CD8-positive, alpha-beta T cell (primary cell): ENCODE measurements at places on chromosomes 13 and 19.

DNA sequence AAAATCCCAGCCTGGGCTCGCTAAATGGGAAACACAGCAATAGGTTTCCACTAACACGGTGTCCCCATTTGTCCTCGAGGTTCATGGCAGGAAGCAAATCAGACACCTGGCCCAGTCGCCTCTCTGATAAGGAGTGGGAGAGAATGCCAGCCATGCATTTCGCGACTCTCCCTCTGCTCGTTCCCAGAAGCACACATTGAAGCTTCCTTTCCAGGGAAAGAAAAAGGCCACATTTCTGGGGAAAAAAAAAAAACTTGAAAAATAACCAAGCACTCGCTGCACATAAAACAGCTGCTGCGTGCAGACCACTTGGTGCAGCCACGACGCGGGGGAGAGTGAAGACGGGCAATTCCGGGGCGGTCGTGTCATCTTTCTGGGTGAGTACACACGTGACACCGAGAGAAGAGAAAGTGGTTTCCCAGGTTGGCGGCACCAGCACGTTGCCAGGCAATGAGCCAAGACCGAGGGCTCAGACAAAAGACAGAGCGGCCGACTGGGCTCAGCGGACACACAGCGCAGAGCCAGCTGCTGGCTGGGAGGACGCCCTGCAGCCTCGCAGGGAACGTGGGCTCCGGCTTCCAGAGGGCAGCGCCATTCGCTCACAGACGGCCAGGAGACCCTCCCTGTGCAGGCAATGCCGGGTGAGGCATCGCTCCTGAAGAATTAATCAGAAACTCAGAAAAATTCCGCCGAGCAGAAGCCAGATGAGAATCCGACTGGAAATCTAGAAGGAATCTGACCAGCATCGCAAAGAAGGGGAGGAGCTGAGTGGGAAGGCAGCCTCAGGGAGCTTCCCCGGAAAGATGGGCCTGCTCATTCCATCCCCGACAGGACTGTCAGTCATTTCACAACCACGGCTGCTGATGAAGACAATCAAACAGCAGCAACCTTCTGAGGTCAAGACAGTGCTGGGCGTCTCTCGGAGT, 83.2 kb upstream of the IRS2 start:
- DNase-seq = peak; percentile 0

- no peak for DNase-seq
Measured at GRCh38 chr13:33184112-33184490, 101.5 kb downstream of the STARD13 start.

- DNase-seq = no peak
Measured at GRCh38 chr13:97621631-97622030, 187.7 kb downstream of the RAP2A start.

DNA sequence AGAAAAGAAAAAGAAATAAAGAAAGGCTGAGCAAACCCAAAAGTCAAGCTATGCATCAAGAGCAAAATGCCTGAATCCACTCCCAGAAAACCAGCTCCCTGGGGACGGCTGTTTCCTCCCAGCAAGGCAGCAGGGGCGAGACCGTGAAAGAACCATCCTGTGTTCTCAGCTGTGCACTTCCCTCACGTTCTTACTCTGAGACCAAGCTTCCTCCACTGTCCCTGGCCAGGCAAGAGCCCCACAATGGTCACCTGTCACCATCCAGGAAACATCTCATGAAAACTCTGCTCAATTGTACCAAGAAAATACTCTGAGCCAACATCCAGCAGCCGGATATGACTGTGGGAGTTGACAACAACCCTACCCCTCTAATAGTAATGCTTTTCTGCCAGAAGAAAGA, 22.9 kb downstream of the RAB20 start:
- DNase-seq = no peak

DNA sequence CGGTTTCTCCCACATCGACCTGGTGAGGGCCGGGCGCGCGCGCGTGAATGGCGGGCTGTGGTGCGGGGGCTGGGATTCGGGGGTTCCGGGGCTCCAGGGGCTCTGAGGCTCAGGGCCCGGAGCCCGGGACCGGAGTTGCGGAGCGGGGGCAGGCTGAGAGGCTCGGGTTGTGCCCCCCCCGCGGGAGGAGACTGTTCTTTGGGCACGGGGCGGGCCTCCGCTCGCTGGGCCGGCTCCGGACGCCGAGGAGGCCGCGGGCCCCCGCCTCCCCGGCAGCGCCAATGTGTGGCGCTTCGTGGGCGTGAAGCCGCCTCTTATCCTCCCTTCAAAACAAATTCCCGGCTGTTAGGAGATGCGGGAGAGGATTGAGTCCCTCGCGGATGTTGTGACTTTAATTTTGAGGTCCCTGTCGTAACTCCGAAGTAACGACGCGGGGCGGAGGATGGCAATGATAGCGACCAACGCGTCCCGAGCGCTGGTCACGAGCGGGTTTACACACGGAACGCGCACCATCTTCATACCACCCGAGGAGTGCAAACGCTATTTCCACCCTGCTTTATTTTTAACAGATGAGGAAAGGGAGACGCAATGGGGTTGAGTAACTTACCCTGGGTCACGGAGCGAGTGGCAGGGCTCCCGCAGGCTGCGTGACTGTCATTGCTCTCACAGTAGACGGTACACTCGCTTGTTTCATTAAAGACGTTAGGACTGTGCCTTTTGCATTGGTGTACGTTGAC, 536 bp downstream of the UBA2 start:
- no peak for DNase-seq

- DNase-seq = peak; percentile 23
Measured at GRCh38 chr19:41860419-41861115, 512 bp downstream of the RPS19 start.

- no peak for DNase-seq
Measured at GRCh38 chr19:58315580-58315979, 10.4 kb downstream of the ERVK3-1 start.

- no peak for DNase-seq
Measured at GRCh38 chr13:42874221-42874620, 92.8 kb downstream of the FAM216B start.

DNA sequence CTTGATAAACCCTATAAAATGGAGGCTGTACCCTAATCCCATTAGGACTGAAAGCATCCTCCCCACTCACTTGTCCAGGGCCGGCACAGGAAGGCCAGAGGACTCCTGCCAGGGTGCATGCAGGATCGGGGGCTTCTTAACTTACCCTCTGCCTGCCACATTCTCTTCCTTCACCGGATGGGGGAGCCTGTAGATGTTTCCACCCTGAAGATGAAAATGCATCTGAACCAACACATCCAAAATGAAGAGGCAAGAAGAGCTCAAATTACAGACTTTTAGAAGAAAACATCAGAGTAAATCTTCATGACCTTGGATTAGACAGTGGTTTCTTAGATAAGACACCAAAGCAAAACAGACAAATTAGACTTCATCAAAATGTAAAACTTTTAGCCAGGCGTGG, 25.9 kb upstream of the NAPA start:
- DNase-seq = no peak

GRCh38 chr19:57171551-57172081, 4.3 kb upstream of the DUXA start:
- DNase-seq = no peak

DNA sequence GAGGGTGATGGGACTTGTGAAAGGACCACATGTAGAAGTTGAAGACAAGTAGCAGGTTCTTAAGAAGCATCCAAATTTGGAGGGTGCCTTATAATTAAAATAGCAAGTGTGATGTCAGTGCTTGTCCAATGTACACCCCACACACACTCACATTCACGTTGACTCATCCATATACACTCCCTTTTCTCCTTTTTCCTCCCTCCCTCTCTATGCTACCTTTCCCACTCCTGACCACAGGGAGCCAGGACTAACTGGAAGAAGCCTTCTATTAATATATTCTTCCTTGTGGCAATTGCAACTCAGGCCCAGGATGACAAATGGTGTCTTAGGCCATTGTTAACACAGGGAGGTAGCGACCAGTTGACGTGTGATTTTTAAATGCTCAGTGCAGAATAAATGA, 16.3 kb upstream of the GPR183 start:
- DNase-seq = no peak

DNA sequence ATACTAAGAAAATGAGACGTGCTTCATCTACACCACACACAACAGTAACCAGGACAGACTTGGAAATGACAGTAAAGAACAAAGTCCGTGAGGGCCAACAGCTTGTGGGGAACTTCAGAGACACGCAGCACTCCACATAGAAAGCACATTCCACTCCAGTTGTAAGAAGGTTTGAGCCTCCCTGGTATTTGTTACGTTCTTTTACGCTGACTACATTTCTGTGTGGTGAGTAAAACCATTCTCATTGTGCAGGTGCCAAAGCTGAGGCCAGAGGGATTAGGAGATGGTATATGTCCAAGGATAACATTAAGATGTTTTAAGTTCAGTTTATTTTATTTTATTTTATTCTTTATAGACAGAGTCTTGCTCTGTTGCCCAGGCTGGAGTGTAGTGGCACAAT, 1189.9 kb downstream of the UQCRFS1 start:
- no peak for DNase-seq

GRCh38 chr19:31285744-31286143, 63.5 kb downstream of the TSHZ3 start:
- DNase-seq = no peak

DNA sequence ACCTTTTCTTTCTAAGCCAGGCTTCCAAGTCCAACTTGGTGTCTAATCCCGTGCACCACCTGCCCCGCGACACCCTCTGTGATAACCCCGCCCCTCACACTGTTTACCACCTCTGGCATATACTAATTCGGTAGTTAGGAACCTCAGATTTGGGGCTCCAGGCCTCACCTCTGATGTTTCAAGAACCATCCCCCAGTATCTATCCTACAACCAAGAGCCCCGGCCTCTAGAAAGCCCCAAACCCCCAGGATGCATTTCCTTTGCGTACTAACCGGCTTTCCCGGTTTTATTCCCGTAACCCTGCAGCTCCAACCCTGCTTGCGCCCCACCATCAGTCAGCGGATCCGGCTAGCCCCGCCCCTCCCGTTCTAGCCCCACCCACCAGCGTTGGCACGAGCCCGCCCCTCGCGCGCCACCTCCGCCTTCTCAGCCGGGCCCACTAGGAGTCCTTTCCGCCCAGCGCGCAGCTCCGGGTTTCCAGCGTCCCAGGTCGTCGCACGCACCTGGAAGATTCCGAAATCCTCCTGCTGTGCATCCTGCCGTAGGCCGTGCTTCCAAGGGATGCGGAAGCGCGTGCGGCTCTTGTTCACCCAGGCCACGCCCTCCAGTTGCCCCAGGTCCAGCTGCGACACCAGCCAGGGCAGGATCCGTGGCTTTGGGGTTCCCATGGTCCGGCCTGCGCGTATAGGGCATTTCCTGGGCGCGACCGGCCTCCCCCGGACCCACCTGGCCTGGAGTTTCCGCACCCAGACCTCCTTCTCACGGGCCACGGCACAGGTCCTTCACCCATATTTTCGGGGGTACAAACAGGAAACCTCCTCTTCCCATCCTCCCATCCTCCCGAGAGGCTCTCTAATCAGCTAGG, 1.3 kb downstream of the IRF3 start:
- DNase-seq = peak; percentile 95

DNA sequence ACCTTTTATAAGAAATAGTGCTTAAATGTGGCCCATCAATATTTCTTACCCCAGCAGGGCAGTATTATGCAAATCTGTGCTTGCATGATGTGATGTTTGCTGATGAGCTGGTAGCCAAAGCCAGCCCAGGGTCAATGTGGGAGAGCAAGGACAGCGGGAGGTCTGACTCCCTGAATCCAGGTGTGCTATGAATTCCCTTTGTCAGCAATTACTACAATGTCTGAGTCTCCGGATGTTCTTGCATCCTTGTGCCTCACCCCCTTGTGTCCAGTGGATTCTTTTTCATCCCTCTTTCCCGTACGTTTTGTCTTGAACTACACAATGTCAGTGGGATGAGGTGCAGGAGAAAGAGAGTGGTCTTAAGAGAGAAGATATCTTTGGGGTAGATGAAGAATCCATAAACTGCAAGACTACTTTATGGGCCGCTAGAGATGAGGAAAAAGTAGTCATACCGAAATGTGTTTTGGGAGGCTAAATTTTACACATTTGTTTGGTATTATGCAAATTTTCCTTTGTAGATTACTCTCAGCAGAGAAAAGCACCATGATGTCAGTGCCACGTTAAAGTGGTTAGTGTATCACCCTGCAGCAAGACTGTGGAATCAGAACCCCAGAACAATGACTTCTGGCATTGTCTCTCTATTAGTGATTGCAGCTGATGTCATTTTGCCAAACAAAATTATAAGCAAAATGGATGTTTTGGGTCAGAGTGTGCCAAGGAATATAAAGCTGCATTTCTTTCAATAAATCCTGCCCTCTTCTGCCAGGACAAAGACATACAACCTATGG, 53.5 kb upstream of the TSHZ3 start:
- no peak for DNase-seq

DNA sequence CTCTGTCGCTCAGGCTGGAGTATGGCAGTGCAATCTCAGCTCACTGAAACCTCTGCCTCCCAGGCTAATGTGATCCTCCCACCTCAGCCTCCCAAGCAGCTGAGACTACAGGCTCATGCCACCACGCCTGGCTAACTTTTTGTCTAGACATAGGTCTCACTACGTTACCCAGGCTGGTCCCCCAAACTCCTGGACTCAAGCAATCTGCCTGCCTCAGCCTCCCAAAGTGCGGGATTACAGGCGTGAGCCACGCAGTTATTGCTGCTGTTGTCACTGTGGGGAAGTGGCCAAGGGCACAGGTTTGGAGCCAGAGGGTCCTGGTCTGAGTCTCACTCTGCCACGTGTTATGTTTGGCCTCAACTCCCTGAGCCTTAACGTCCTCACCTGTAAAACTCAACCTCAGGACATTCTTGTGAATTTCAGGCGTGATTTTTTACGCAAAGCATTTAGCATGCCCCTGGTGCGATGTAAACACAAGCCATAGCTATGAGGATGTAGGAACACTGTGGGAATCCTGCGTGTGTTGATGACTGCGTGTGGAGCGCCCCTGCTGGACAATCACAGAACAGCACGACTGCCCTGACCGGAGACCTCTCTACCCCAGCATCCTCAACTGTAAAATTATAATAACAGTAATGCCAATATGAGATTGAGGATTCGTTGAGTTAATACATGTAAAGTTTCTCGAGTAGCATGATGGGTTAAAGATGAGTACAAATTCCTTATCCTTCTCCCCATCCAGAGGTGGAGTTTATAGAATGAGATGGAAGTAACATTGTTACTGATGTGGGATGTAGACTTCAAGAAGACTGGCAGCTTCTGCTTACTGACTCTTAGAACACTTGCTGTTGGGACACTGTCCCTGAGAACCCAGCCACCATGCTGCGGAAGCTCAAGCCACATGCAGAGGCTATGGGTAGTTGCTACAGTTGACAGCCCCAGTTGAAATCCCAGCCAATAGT, 41.8 kb upstream of the PNMA8B start:
- peak; percentile 49 for DNase-seq

- DNase-seq = peak; percentile 76
Measured at GRCh38 chr13:60431108-60431700, 34.2 kb downstream of the TDRD3 start.
